T-cell (primary cell): ENCODE measurements at places on chromosomes 6 and 20. TPM values are rescaled to one million over a fixed set of nuclear protein-coding genes. Genes with fewer than 3 reads are reported as not detected.

SUPT3H gene
- total RNA-seq, result 9.5 TPM

SLC17A3 gene
- not detected for total RNA-seq

GRCh38 chr20:48287552-48288170 is 502.4 kb upstream of the SULF2 start:
- H3K36me3 ChIP-seq, result no peaks in the 10 kb centered on the region
- H3K27me3 ChIP-seq, result no peaks in the 10 kb centered on the region
- no peak for DNase-seq

- DNase-seq, result no peak
- no peak overlapping the region for H3K27ac ChIP-seq
- H3K4me1 ChIP-seq, result no peaks in the 10 kb centered on the region
- H3K4me3 ChIP-seq, result no peak overlapping the region
- H3K27me3 ChIP-seq, result no peaks in the 10 kb centered on the region
Measured at GRCh38 chr6:12203001-12203400, 87.2 kb upstream of the EDN1 start.

DNA sequence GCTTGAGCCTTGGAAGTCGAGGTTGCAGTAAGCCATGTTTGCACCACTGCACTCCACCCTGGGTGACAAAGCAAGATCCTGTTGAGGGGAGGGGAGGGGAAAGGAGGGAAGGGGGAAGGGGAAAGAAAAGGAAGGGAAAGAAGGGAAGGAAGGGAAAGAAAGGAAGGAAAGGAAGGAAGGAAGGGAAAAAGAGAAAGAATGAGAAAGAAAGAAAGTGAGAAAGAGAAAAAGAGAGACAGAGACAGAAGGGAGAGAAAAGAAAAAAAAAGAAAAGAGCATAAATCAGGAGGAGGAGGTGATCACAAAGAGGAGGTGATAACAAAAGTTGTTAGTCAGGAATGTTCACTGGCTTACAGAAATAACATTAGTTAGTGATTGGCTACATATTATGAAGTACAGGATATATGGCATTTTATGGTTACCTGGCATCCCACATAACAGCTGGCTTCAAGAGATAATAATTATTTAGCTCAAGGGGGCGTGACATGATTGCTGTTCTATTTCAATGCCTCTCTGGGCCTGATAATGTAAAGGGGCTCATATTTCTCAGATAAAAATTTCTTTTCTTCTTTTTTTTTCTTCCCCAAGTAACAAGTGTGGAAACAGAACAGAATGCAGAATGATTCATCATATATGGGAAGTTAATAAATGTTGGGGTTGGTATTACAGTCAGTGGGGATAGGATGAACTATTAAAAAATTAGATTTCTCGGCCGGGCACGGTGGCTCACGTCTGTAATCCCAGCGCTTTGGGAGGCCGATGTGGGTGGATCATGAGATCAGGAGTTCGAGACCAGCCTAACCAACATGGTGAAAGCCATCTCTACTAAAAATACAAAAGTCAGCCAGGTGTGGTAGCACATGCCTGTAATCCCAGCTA is 27.1 kb downstream of the SAMHD1 start:
- no peak overlapping the region for H3K27ac ChIP-seq
- DNase-seq, result no peak
- H3K4me3 ChIP-seq, result no peak overlapping the region
- no peaks in the 10 kb centered on the region for H3K27me3 ChIP-seq

GRCh38 chr20:361561-361960 is 14.7 kb downstream of the NRSN2 start:
- H3K4me3 ChIP-seq, result no peak overlapping the region
- H3K4me1 ChIP-seq, result peaks cover 4% of the 10 kb centered on the region
- no peaks in the 10 kb centered on the region for H3K36me3 ChIP-seq
- no peak overlapping the region for H3K27ac ChIP-seq
- H3K27me3 ChIP-seq, result no peaks in the 10 kb centered on the region
- DNase-seq, result no peak

GRCh38 chr6:26640806-26641205 is 18.7 kb downstream of the ZNF322 start:
- no peak overlapping the region for H3K4me3 ChIP-seq
- peaks cover 43% of the 10 kb centered on the region for H3K36me3 ChIP-seq
- no peak for DNase-seq
- no peak overlapping the region for H3K27ac ChIP-seq
- H3K27me3 ChIP-seq, result no peaks in the 10 kb centered on the region
- no peaks in the 10 kb centered on the region for H3K4me1 ChIP-seq
